ENCODE measurements at places on chromosomes 4 and X. TPM values are rescaled to one million over a fixed set of nuclear protein-coding genes. Genes with fewer than 3 reads are reported as not detected.

- DNase-seq = no peak
- H3K27ac ChIP-seq = no peak overlapping the region
- H3K4me1 ChIP-seq = no peaks in the 10 kb centered on the region
- H3K4me3 ChIP-seq = no peak overlapping the region
Observed at GRCh38 chr4:15907430-15907829, 31.1 kb downstream of the FGFBP1 start.

GRCh38 chr4:138005486-138005885 lies 236.7 kb downstream of the SLC7A11 start:
- H3K4me1 ChIP-seq = no peaks in the 10 kb centered on the region
- H3K27me3 ChIP-seq = no peaks in the 10 kb centered on the region
- H3K36me3 ChIP-seq = no peaks in the 10 kb centered on the region
- H3K27ac ChIP-seq = no peak overlapping the region
- DNase-seq = no peak

DNA sequence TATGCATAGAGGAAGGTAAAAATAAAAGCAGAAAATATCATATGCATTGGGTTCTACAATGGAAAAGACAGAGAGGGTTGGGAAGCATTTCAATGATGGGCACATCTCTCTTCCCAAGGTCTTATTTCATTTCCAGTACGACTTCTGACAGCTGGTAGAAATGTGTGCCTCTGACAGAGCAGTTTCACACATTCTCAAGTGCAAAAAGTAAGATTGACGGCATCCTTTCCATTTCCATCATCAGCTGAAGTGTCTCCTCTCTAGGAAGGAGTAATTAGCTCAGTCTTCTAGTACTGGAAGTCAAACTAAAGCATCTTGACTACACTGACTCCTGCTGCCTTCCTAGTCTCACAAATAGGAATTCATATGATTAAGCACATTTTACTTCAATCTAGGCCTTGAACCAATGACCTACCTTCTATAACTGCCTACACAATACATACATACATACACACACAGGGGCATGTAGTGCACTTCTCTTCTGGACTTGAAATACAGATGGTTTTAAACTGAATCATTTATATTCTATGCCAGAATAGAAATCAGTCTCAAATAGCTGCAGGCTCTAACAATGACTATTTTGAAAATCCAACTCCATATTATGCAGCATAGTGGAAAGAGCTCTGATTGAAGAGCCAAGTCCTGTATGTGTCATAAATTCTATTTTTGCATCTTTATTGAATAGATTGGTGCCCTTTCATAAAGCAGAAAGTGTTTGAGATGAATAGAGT lies 473.4 kb downstream of the INPP4B start:
- H3K36me3 ChIP-seq = no peaks in the 10 kb centered on the region

CENPVL1 gene
- not detected for total RNA-seq

Data from endothelial cell (in vitro differentiated cells).